ENCODE measurements at places on chromosomes 2 and 18.

- no peak for DNase-seq
These were observed 88.9 kb downstream of the PXDN start for GRCh38 chr2:1655461-1655860.

GRCh38 chr2:106342831-106343251, 125.4 kb downstream of the RGPD3 start:
- no peak for DNase-seq

DNA sequence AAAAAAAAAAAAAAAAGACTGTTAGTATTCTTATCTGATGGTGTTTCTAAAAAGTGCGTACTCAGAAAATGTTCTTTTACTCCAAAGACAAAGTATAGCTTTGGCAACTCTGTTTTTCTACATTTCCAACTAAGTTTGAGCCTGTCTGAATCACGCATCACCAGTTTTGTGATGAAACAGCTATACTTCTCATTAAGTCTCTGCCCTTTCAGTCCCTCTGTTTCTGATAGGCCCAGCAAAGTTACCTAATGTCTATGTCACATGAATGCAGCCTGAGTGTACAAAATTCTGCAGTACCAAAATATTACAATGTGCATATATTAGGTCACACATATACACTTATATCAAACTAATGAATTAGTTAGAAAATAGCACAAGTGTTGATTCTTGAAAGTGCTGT, 22.4 kb downstream of the TWSG1 start:
- no peak for DNase-seq

DNA sequence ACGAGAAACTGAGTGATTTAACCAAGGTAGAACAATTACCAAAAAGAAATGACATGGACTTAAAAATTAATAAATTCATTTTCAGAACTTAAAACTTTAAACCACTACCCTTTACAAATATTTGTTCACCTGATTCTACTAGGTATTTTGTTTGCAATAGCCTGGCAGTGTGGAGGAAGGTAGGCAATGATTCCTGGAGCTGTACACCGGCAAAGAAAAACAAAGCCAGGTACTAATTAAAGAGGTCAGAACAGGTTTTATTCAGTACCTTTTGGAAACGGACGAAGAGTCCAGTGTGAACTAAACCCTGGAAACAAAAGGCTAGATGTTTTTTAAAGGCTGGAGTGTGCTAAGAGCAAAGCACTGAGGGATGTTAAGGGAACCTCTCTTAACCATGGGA, 561.3 kb upstream of the FSHR start:
- DNase-seq: no peak

- DNase-seq: no peak
These were observed 21.3 kb downstream of the IL18RAP start for GRCh38 chr2:102444233-102444632.
